ENCODE measurements at places on chromosomes 1 and 21. TPM values are rescaled to one million over a fixed set of nuclear protein-coding genes. Genes with fewer than 3 reads are reported as not detected.

KANK4 gene
- not detected for total RNA-seq

DHRS3 gene
- 87.0 TPM for total RNA-seq

PRRX1 gene
- not detected for total RNA-seq

PPIAL4G gene
- total RNA-seq = 1.0 TPM

ELAPOR1 gene
- total RNA-seq = 5.7 TPM

RAB3B gene
- not detected for total RNA-seq

AVPR1B gene
- not detected for total RNA-seq

PHLDA3 gene
- total RNA-seq = 28.1 TPM

TNFRSF8 gene
- 54.5 TPM for total RNA-seq

UQCRHL gene
- total RNA-seq = 1.4 TPM

PRAMEF1 gene
- not detected for total RNA-seq

GNB1 gene
- total RNA-seq = 409 TPM

COL11A1 gene
- total RNA-seq = not detected

AKNAD1 gene
- total RNA-seq = not detected
